ENCODE measurements at places on chromosomes 1 and 21.

GRCh38 chr1:219298571-219299148 lies 125.0 kb downstream of the LYPLAL1 start:
- DNase-seq = no peak

DNA sequence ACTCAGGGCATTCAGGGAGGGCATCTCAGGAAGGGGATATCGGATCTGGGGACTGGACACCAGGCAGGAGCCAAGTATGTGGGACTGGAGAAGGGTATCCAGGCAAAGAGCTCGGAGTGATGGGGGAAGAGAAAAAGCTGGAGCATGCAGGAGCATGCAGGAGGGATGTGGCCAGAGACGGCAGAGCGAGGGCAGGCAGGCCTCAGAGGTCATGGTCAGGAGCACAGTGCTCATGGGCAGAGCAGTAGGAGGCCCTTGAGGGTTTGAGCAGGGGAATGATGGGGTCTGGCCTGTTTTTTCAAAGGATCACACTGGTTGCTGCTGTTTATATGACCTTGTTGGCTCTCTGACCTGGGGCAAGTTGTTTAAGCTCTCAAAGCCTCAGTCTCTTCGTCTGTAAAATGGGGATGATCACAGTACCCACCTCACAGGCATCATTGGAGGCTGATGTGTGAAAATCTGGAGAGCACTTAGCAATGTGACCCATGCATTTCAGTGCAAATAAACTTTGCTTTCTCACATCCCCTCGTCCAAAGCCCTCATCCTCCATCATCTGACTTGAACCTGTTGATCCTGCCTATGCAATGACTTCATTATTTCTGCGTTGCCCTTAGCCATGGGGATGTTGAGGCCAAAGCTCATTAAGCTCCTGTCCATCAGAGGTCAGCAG lies 273.1 kb downstream of the MATN1 start:
- no peak for DNase-seq

- DNase-seq = no peak
Observed at GRCh38 chr1:203180611-203181330, 5.1 kb upstream of the MYBPH start.

- DNase-seq = no peak
Observed at GRCh38 chr1:109926662-109927300, 16.1 kb downstream of the CSF1 start.

- DNase-seq = no peak
Observed at GRCh38 chr1:21668232-21668950, 766 bp downstream of the RAP1GAP start.

DNA sequence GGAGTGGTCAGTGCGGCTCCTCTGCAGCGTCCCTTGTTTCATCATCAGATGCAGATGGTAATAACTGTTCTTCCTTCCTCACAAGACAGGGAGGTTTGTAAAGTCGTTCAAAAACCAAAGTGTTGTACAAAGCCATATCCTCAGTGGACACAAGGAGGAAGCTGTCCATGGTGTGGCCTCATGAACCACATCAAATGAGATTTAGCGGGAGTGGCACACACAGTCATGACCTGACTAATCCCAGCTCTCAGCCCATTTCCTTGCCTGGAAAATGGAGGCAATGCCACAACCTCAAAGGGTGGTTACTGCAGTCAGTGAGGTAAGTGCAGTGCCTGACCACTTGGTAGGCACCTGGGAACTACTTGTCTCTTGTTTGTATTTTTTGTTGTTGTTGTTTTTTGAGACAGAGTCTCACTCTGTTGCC lies 13.4 kb downstream of the ENTREP3 start:
- DNase-seq = no peak

DNA sequence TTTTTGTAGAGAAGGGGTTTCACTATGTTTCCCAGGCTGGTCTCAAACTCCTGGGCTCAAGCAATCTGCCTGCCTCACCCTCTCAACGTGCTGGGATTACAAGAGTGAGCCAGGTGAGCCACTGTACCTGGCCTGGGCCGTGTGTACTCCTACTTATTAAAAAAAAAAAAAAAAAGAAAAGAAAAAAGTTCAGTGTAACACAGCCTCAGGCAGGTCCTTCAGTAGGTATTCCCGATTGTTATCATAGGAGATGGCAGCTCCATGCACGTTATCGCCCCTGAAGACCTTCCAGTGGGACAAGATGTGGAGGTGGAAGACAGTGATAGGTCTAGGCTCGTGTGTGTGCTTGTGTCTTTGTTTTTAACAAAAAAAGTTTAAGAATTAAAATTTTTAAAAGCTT lies 3.3 kb downstream of the ECHDC2 start:
- no peak for DNase-seq

- no peak for DNase-seq
Observed at GRCh38 chr1:185050823-185051451, 5.6 kb downstream of the RNF2 start.

DNA sequence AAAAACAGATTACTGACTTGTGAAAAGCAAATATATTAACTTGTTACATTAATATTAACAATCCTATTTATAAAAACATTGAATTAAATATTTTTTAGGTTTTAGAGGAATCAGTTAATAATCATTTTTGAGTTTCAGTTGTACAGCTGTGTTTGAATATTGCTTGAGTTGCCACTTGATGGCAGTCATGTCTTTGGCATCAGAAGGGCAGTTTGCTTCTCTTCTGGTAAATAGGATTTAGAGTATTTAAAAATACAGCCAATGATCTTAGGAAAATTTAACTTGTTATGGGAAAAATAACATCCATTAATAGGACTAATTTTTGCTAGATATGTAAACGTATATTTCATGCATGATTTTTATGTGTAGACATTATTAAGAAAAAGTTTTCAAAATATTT lies 234.1 kb downstream of the NCAM2 start:
- DNase-seq = no peak

GRCh38 chr1:11541236-11541635 lies 62.3 kb downstream of the DISP3 start:
- no peak for DNase-seq

DNA sequence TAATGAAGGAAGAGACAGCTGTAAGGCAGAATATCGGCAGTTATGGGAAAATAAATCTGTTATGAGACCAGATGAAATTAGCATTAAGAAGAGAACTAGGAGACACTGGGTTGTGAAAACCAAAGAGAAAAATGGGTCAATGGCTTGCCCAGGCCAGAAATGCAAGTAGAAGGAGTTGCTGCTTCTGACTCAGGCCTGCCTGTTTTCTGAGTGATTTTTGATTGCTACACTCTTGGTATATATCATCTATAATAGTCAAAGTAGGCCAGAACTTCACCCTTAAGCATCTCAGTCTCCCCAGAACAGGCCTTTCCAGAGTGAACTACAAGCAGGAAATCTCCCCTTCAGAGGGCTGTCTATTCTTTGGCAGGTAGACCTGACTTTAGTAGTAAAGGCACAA lies 107.0 kb downstream of the NRIP1 start:
- DNase-seq = no peak

- DNase-seq = no peak
Observed at GRCh38 chr1:31238612-31238985, 1.1 kb downstream of the NKAIN1 start.

- DNase-seq = no peak
Observed at GRCh38 chr1:183711741-183712361, 58.7 kb upstream of the APOBEC4 start.

DNA sequence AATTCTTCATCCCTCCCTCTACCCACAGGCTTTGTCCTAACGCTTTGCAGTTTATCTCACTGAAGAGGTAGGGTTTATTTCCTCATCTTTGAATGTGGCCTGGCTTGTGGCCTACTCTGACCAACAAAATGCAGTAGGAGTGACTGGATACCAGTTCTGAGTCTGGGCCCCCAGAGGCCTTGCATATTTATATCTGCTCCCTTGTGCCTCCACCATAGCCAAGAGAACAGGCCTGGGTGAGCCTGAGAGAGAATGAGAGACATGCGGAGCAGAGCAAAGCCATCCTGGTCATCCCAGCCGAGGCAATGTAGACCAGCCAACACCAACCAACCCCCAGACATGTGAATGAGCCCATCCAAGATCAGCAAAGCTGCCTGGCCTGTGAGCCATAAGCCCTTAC lies 30.3 kb downstream of the SMIM12 start:
- DNase-seq = no peak

DNA sequence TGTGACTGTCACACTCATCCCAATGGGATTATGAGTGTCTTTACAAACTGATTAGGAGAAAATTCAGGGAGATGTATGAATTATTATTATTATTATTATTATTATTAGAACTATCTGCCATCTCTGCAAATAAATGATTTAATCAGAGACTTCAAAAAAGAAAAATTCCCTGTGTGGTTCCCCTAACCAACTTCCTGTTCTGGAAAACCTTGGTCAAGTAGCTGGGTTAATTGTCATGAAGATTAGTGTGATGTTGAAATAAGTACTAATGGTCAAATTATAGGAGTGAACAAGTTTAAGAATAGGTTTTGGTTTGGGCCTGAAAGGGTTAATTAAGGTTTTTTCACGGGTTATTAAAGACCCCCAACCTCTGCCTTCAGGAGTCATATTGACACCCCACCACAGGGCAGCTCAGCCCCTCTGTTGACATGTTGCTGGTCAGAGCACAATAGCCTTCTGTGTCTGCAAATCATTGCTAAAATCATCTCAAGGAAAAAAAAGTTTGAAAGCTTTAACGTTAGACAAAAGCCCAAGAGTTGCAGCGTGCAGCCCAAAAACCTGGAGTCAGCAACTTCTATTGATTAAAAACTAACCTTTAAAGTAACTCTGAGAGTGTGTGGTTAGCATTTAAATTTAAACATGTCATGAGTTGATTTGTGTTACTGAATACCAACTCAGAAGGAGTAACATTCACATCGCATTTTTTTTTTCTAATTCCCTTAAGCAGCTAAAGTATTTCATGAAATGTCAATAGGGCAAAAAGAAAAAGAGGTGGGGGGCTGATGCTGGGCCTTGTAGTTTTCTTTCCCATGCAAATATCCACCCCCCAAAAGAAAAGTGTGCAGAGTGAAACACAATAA lies 272.5 kb downstream of the TM2D1 start:
- DNase-seq = no peak

DNA sequence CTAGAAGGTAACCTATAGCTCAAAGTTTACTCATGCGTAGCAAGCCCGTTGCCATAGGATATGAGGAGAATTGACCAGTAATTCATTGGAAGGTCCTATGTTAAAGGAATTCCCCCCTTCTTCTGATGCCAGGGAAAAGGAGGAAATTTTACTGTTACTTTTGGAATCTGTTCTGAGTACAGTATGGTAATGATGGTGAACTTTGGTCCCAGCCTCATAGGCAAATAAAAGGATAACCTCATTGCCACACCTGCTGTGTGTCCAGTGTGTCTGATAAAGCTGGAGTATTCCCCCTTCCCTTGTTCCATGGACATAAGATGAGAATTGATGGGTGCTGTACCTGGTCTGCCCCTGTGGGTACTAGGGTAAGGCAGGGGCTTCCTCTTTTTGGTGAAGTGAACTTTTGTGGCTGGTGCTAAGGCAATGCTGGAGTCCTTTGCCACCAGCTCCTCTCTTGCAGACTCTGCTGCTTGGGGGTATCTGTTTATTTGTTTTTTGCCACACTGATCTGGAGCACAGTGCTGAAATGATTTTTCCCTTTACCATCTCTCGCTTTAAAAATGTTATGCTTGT lies 22.2 kb downstream of the MPZ start:
- no peak for DNase-seq

DNA sequence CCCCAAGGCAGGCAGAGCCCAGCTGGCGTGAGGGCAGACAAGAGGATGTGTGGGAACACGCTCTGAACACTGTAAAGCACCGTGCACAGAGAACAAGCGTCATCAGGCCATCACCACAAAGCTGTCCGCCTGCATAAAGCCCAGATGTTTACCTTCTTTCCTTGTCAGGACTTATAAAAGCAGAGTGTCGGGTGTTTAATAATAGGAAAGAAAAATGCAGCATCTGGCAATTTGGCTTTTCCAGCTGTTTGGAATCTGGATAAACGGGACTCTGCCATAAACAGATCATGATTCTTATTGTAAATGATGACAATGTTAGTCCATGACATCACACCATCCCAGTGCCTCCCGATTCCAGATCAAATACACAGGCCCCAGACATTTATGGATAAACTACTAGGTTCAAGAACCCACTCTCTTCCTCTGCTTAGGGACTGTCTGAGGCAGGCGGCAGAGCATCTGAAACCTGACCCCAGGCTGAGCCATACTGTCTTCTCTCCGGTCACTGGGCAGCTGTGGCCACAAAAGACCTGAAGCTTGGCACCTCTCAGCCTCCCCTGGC lies 4.2 kb downstream of the GLIS1 start:
- no peak for DNase-seq

GRCh38 chr1:167936930-167937708 lies at the start of gene MPC2:
Gene MPC2 (minus strand): TSS chr1:167937072. CDS start chr1:167935841, 1,231 bp downstream.
- DNase-seq = peak; percentile 31

DNA sequence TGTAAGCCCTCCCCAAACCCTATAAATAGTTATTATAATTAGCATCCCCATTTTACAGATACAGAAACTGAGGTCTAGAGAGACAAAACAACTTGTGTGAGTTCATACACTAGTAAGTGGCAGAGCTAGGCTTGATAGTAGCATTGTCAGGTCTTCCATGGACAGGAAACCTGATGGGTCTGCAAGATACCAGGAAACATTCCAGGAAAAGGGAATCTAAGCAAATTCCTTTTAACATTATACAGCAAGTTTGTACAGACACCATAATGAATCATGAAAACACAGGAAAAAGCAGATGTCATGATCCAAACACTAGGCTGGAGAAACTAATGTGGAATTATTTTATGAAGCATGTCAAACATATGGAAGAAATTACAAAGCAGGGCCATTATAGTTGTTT lies 89.1 kb upstream of the KCNK2 start:
- DNase-seq = no peak

- peak; percentile 40 for DNase-seq
Observed at GRCh38 chr1:25572708-25573590, 29.5 kb downstream of the LDLRAP1 start.

DNA sequence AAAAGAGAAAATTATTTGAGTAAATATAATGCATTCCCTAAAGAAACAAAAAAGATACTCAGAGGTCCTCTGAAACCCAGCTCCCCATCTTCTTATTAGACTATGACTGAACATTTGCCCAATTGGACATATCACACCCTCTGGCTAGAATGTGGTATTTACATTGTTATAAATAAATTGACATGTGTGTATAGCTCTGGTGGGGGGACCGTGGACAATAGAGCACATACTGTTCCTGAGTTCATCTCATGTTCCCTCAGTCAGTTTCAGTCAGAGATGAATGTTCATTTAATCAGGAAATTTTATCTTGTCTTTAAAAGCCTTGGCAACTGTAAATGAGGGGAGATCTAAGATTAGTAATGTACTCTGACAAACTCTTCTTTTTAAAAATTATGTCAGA lies 459.3 kb upstream of the ADAMTS5 start:
- DNase-seq = no peak

DNA sequence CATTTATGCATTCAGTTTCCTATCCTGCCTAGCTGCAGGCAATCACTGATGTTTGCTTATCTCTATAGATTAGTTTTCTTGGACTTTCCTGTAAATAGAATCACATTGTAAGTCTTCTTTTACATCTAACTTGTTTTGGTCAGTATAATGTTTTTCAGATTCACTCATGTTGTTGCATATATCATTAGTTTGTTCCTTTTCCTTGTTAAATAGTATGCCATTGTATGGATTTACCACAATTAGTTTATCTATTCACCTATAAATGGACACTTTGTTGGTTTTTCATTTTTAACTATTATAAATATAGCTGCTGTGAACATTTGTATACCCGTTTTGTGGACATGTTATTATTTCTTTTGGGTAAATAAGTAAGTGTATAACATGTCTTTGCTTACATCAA lies 44.2 kb upstream of the BACH1 start:
- no peak for DNase-seq

GRCh38 chr1:57799490-57800115 lies 375.7 kb upstream of the DAB1 start:
- no peak for DNase-seq
